Activated T-cell treated with anti-CD3 and anti-CD28 coated beads, Interleukin-2, amount 50 U/mL, for 72 hours (primary cell): ENCODE measurements at places on chromosomes 7 and 10. TPM values are rescaled to one million over a fixed set of nuclear protein-coding genes. Genes with fewer than 3 reads are reported as not detected.

- DNase-seq: no peak
These were observed 37.4 kb downstream of the USP54 start for GRCh38 chr10:73553761-73554160.

DNA sequence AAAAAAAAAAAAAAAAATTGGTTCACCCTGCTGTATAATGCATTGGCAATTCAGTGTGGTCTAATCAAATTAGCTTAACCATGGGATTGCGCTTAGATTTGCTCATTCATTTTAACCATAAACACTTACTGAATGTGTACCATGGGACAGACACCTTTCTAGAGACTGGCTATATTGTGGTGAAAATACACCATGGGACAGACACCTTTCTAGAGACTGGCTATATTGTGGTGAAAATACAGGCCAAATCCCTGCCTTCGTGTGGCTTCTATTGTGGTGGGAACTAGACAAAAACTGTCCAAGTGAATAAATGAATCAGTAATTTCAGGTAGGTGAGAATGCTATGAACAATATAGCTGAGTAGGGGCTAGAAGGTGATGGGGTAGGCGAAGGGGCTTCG is 10.2 kb upstream of the REPIN1 start:
- no peak for DNase-seq

- DNase-seq: no peak
These were observed 13.5 kb downstream of the PTPN12 start for GRCh38 chr7:77550586-77550985.

ARHGAP19 gene
- total RNA-seq: 75.3 TPM

DNA sequence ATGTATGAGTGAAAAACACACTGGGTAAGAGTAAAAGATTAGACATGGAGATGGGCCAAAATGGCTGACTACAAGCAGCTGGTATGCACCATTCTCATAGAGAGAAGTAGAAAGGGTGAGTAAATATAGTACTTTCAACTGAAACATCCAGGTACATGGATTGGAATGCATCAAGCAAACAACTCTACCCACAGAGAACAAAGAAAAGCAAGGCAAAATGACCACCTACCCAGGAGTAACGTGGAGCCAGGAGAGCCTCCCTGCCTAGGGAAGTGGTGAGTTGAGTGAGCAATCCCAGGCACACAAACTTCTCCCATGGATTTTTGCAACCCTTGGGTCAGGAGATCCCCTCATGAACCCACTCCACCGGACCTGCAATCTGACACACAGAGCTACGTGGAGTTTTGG is 212.8 kb downstream of the PTN start:
- no peak for DNase-seq
